ENCODE measurements at places on chromosomes 1 and 21. TPM values are rescaled to one million over a fixed set of nuclear protein-coding genes. Genes with fewer than 3 reads are reported as not detected.

DNA sequence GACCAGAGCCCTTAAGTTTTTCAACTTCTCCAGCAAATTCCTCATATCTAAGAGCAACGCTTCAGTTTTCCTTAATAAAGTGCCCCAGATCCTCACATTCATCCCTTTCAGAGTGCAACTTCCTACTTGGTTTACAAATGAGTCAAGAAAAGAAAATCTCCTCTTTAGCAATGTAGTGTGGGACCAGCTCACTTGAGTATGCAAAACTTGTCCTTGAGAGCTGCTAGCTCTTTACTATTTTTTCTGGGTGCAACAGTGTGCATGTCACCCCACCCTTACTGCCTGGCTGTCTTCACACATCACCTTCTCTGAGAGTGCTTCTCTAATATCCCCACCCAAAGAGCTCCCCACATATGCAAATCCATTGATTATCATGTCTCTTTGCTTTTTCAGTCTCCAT is 203.1 kb upstream of the CAMK1G start:
- no peak for DNase-seq

DNA sequence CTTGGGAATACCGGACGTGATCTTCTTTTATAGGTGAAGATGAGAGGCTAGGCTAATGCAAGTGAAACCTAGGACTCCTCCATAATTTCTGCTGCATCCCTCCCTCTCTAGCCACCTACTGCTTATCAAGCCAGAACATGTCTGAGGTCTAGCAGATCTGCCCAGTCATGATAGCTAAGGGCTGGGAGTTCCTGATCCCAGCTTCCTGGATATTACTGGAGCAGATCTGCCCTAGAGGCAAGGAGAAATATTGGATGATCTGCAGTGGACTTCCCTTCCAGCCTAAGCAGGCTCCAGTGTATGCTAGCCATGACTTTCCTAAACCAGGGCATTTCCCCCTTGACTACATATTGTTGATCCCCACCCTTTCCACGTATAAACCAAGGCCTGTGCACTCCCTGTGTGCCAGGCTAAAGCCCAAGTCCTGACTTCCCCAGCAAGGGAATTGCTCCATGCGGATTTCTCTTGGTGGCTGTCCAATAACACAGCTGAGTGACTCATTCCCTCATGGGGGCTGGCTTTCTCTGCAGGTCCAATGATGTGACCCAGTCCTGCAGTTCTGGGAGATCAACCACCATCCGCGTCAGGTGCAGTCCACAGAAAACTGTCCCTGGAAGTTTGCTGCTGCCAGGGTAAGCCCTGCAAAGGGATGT is 15.5 kb upstream of the SARS1 start:
- DNase-seq: no peak

GRCh38 chr1:219298571-219299148 is 125.0 kb downstream of the LYPLAL1 start:
- DNase-seq: no peak

- no peak for DNase-seq
Measured at GRCh38 chr1:193181985-193182384, 4.4 kb downstream of the B3GALT2 start.

DNA sequence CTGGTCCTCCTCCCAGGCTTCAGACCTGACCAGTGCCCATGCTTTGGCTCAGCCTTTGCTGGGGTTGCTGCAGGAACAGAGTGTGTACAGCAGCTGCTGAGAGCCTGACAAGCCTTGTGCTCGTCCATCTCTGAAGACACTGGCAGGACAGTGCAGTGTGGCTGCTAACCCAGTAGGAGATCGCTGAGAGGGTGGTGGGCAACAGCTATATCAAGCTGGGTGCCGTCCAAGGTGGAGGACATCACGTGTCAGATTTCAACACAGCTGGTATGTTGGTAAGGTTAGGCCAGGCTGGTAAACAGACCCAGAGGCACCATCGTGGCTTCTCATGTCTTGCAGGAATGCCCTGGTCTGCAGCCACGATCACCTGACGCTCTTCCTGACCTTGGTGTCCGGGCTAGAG is 17.9 kb upstream of the SLC25A34 start:
- DNase-seq: no peak

DNA sequence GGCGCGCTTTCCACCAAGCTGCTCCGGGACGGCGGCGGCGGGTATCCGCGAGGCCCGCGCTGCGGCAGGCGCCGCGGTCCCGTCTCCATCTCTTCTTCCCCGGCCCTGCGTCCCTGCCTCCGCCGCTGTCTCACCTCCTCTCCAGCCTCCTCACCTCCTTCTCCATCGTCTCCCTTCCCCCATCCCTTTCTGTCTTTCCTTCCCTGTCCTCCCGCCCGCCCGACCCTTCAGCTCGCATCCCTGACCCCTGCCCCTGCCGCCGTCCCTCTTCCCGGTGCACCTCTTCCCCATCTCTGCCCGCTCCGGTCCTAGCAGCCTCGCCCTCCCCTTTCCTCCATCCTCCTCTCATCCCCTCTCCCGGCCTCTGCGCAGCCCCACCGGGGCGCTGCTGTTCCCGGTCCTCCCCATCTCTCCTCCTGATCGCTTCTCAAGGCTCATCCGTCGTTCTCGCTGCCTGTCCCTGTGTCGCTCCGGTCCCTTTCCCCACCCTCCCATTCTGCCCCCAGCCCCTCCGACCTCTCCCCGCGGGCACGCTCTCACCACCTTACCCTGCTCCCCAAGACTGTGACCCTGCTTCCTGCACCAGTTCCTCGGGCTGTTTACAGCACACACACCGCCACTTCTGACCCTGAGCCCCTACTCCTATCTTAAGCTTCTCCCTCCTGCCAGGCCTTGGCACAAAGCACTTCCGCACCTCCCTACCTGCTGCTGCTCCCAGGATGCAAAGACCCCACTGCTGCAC is 760 bp upstream of the NPHP4 start:
- DNase-seq: no peak

The PRCC gene
- total RNA-seq: 78.5 TPM

DNA sequence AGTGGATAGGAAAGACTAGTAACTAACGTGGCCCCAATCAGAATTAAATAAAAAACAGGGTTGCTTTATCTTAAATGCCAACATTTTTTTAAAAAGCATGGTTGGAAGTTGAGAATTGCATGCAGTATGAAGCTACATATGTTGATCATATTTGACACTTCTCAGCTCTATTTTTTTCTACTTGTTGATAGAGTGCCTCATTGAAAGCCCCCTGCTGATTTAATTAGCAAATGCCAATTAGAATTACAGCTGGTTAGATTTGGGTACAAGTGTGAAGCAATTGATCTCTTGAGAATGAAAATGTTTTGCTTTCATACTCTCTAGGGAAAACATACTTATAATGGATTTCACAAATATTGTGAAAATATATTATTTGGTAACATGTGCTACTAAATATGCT is 40.5 kb downstream of the CHD1L start:
- DNase-seq: no peak

The CELA3B gene
- total RNA-seq: 3.4 TPM

DNA sequence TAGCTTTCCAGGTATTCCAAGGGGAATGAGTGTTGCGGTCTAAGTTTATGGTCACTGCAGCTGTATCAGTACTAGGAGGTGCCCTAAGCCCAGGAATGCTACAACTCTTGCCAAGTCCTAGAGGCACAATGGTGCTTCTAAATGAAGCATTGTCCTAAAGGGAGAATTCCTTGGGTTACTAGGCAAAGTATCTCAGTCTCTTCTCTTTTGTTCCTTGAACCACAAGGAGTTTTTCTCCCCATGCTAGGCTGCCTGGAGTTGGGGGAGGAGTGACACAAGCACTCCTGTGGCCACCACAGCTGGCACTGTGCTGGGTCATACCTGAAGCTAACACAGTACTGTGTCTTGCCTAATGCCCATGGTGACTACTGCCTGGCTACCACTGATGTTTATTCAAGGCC is 50.7 kb downstream of the KMO start:
- no peak for DNase-seq

DNA sequence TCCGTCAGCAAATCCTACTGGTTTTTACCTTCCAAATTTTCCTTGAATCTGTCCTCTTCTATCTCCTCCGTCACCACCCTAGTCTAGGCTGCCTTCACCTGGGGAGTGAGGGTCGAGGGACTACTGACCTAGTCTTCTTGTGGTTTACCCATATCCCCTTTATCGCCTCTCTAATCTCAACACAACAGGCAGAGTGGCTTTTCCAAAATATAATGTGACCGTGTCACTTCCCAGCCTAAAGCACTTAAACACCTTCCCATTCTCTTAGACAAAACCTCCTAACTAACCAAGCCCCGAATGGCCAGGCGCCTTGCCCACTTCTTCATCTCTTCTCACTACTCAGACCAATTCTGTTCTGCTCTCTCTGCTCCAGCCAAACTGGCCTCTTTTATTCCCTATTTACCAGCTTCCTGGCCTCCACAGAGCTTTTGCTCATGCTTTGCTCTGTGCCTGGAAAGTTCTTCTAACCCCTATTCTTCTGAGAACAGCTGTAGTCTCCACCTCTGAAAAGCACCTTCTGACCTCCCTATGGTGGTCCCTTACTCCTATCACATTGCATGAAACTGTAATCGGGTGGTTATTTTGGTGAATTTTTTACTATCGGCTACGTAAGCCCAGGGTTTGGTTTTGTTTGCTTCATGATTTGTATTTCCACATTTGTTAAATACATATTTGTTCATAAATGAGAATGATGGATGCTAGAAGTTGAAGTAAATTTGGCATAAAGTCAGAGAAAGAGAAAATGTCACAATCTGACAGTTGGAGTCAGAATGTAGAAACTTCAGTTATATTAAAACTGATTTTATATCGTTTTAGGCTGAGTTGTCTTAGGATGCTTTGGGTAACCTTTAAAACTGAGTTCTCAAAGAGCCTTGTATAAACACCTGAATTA is 1.2 kb upstream of the NBPF1 start:
- no peak for DNase-seq

- DNase-seq: no peak
Measured at GRCh38 chr1:67005068-67005467, 48.9 kb downstream of the SLC35D1 start.

DNA sequence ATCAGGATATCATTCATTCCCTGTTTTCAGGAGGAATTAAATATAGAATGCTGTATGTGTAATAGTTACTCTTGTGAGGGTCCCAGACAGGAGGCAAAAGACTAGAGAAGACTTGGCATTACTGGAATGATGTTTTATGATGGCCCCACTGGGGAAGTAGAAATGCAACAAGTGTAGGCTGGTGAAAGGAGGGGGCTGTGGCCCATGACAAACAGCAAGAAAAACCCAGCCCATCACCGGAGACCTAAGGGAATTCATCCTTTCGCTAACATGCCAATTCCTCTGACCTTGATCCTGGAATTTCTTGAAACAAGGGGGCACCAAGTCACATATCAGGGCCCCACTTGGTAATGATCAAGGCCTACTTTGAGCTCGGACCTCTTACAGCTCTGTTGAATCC is 5.5 kb upstream of the IFNGR2 start:
- no peak for DNase-seq

The PRRX1 gene
- 0.69 TPM for total RNA-seq

- DNase-seq: no peak
Measured at GRCh38 chr1:245582026-245582425, 427.2 kb downstream of the KIF26B start.

The FAM177B gene
- total RNA-seq: not detected

DNA sequence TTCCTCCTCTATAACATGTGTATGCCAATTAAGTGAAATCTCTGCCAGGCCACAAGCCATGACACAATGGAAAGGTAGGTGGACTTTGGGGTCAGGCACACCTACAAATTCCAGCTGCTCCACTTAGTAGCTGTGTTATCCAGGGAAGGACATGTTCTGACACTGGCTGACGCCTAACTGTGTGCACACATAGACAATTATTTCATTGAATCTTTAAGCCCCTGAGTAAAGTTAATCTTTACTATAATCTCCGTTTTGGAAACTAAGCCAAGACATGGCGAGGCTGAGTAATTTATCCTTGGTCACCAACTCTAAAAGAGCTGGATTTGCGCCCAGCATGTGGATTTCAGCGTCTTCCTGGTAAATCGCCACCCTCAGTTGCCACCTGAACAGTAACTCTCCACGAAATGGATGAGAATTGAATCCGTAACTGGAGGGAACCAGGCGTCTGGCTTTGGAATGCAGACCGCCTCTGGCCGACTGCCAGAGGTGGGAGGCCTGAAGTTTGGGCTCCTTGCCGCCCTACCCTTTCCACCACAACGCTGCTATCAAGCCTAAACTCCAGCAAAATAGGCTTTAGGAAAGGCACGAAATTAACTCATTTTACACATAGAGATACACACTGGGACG is 888 bp upstream of the SNRPE start:
- DNase-seq: no peak

- no peak for DNase-seq
Measured at GRCh38 chr1:25246600-25247023, 642 bp downstream of the RSRP1 start.

The ZNF695 gene
- total RNA-seq: 14.7 TPM

GRCh38 chr1:245791410-245792312 is 636.9 kb downstream of the KIF26B start:
- DNase-seq: no peak

- DNase-seq: no peak
Measured at GRCh38 chr1:211935448-211935970, 99.8 kb downstream of the INTS7 start.

GRCh38 chr1:160823296-160823695 is 27.3 kb downstream of the LY9 start:
- DNase-seq: no peak

The FCRLA gene
- total RNA-seq: 0.15 TPM

GRCh38 chr1:11188381-11188780 is 774 bp upstream of the ANGPTL7 start:
- no peak for DNase-seq

The GBP1 gene
- 0.80 TPM for total RNA-seq

DNA sequence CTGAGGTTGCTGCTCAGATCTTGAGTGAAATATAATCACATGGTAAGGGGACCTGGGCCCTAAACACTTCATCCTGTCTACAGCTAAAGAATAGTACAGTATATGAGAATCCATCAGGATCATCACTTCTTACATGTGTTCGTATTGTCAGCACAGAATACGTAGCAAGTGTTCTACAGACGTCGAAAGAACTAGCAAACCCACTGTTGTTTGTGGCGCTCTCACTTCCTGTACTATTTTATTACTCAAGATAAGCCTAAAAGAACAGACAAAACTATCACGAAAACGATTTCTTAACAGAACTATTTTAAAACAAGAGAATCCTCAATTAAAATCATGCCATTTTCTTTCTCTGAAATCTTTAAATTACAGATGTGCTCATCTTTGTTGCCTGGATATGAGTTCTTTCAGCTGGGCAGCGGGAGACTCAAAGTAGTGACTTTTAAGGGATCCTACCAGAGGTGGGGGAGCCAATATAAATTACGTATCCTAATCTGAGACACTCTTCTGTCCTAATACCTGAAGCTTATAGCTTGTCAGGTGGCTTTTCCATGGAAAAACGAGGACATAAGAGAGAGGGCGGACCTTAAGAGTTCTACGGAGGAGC is 724 bp downstream of the ST7L start:
- no peak for DNase-seq

- no peak for DNase-seq
Measured at GRCh38 chr1:211033921-211034525, 99.9 kb downstream of the KCNH1 start.

The CPT2 gene
- total RNA-seq: 18.9 TPM
